ENCODE measurements at places on chromosomes 5 and 9.
A peak's percentile ranks its signal among the peaks of the same experiment; 100 is the strongest.

GRCh38 chr5:137122075-137122474, 377.1 kb downstream of the SPOCK1 start:
- no peak for DNase-seq

- DNase-seq = peak; percentile 30
Observed at GRCh38 chr5:171494452-171495121, 75.1 kb downstream of the FGF18 start.

GRCh38 chr5:140162275-140162674, 12.7 kb upstream of the CYSTM1 start:
- no peak for DNase-seq

GRCh38 chr5:116289276-116289675, 204.5 kb downstream of the COMMD10 start:
- no peak for DNase-seq

GRCh38 chr9:22030101-22030598, 21.0 kb upstream of the CDKN2B start:
- DNase-seq = no peak

GRCh38 chr9:85942913-85943709, 2.2 kb downstream of the NAA35 start:
- DNase-seq = no peak

DNA sequence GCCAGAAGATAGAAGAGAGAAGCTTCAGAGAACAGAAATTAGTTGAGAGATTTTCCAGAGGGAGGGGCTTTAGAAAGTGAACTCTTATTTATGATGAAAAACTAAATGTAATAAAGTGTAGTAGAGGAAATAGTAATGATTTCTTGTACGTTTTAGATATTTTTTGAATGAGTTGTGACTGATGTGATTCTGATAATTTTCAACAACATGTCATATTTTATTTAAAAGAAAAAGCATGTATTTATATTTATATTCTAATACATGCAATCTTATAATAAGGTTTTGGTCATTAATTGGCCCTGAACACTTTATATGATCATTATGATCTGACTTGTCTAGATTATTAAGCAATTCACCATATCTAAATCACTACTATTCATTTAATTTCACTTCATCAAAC, 735.2 kb upstream of the CDH9 start:
- no peak for DNase-seq

DNA sequence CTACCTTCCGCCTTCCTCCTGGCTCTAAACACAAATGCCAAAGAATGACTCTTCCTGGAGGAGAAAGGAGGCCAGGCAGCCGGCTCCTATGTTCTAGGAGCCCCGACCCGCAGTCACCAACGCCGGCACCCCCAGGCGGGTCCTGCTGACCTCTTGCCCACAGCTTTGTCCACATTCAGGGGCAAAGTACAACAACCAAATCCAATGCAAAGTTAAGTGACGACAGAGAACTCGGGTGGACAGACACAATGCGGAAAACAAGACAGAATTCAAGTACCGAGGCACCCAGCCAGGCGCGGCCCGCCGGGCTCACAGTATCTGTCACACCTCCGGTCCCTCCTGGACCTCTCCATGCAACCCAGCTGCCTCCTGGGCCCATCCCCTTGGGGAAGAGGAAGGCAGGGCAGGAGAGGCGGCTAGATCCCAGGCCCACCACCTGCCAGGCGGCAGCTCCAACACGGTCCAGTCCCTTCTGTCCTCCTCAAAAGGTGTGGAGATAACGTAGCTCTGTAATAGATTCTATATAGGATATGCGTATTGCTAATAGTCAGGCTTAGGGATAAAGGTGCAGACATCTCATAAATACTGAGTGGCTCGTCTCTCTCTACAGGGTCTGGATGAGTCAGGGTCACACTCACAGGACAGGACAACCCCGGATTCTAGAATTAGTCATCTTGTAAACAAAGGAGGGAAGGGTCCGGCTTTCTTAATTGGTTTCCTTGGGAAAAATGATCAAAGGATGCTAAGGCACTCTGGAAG, 46.9 kb upstream of the UBAC1 start:
- DNase-seq = no peak

- no peak for DNase-seq
Observed at GRCh38 chr5:17079562-17079961, 137.9 kb upstream of the BASP1 start.

GRCh38 chr9:38227656-38228055, 158.6 kb upstream of the SHB start:
- peak; percentile 42 for DNase-seq

DNA sequence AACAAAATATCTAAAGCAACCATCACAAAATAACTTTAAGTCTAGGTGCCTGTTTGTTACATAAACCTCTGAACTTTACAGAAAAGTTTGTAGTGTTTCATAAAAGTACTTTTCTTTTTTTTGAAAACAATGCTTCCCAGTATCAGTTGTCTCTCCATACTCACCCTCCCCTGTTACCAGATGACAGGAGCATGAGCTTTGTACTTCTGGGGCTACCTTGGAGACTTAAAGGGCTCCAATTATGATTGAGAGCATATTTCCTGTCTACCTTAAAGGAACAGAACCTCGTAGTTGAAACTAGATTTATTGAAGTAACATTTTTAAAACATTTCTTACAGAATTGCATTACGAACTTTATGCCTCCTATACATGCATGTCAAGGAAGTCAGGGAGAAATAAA, 55.4 kb upstream of the PPP1R2B start:
- no peak for DNase-seq

DNA sequence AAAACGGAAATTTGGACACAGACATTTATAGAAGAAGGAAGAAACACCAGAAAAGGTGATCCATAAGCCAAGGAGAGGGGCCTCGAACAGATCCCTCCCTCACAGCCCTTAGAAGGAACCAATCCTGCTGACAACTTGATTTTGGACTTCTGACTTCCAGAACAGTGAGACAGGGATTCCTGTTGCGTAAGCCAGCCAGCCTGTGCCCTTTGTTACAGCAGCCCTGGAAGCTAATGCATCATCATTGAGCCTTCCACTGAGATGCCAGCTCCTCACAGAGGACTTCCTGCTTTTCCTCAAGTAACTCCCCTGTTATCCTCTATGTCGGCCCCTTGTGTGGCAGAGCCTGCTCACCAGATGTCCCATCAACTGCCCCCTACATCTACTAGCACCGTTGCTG, 94.1 kb downstream of the JMY start:
- DNase-seq = no peak

- no peak for DNase-seq
Observed at GRCh38 chr9:99876190-99876589, 30.3 kb upstream of the STX17 start.

- no peak for DNase-seq
Observed at GRCh38 chr5:59319250-59319649, 574.3 kb downstream of the PDE4D start.

GRCh38 chr5:59065554-59065953, 482.7 kb downstream of the RAB3C start:
- no peak for DNase-seq

- DNase-seq = no peak
Observed at GRCh38 chr5:57698086-57698485, 215.5 kb upstream of the ACTBL2 start.

DNA sequence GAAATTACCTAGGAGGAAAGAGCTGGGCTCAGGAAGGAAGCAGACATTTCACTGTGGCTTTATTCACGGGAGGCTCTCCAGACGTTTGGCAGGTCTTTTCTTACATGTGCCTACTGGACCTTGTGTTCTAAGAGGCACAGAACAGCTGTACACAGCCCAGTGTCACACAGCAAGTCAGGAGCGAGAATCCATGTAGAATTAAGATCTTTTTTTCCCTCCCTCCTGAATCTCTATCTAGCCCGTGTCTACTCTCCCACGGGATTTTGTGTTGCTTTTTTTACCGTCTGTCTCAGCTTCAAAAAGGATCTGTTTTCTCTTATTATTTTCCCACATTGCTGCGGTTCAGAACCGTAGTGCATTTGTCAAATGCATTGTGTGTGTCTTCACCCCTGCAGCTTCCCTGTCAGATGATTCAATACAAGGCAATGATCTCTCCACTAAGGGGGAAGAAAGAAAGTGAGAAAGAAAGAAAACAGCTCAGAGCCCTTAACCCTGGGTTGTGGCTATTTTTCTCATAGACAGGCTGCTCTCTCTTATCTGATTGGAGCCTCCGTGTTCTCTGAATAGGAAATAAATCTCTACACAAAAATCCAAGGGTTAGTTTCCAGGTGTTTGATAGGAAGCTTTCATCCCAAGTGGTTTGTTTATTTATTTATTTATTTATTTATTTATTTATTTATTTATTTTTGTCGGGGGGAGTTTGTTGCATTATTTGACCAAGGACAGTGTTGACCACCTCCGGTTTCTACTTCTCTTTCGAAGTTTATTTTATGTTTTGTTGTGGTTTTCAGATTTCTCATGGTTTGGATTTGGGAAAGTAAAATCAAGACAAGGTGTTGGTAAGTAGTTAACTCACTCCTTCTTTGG, 191.0 kb downstream of the NTRK2 start:
- no peak for DNase-seq

DNA sequence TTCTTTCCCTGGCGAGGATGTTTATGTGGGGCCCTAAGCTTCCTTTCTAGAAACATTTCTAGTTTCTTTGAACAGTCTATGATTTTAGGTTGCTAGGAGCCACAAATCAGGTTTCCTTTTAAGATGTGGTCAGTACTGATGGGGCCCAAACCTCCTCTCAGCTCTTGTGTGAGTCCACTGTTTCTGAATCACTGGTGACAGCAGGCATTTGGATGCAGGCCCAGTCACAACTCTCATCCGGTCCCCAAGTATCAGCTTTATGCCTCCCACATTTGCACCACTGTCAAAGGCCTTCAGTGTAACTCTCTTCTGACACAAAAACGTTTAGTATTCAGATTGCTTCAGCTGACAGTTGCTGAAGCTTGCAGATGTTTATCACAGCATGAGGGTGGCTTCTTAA, 7.8 kb downstream of the DMRT2 start:
- DNase-seq = no peak

DNA sequence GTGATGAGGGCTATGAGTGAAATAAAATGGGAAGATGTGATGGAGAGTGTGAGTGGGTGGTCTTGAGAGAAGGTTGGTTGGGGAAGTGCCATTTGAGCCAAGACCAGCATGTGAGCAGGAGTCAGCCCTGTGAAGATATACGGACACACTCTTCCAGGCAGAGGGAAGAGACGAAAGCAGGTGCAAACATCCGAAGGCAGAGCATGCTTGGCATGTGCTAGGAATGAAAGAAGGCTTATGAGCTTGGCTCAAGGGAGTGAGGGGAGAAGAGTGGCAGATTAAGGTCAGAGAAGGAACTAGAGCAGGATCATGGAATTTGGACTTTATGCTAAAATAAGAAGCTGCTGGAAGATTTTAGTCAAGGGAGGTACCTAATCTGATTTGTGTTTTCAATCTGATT, 23.6 kb upstream of the CCDC112 start:
- no peak for DNase-seq

GRCh38 chr5:60493372-60493771, 206.6 kb downstream of the DEPDC1B start:
- no peak for DNase-seq

GRCh38 chr5:14270209-14270702, 127.1 kb downstream of the TRIO start:
- DNase-seq = peak; percentile 95

DNA sequence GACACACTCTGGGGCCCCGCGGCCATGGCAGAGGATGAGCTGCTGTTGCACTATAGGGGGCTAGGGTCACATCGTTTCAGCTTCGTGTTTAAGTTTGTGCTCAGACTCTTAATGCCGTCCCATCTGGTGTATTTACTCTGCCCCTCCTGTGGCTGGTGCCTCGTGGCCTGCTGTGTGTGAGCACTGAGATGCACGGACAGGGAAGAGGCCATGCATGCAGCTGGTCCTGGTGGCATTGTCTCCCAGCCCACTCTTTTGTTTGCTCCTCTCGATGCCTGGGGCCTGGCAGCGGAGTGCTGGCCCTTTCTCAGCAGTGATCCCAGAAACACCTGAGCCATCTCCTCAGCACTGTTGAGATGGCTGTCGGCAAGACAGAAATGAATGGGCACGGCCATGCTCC, 30.0 kb upstream of the PHF2 start:
- no peak for DNase-seq

DNA sequence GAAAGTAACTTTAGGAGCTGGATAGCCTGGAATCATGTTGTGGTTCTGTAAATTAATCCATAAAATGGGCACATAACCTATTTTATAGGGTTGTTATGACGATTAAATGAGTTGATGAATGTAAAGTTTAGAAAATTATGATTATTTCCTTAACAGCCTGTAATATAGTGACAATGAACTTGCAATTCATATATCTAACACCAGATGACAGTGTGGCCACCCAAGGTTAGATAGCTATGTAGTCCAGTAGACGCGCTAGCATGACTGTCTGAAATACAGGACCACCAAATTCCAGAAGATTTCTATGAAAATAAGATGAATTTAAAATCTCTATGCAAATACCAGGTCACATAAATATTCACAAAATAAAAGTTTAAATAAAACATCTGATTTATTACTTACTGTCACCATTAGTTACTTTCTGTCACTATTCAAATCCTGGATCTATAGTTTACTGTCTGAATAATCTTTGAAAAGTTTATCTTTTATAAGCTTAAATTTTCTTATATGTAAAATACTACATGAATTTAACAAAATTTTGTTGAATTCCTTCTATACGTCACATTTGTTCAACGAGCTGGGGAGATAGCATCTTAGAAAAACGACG, 26.1 kb upstream of the MACIR start:
- DNase-seq = peak; percentile 39

- DNase-seq = no peak
Observed at GRCh38 chr5:173175523-173175922, 31.2 kb downstream of the BNIP1 start.

Measured in NCI-H748 treated with DMSO at 0.1 percent for 48 hours (cell line).